Activated CD4-positive, CD25-positive, alpha-beta regulatory T cell treated with anti-CD3 and anti-CD28 coated beads, Interleukin-2, amount 50 U/mL, for 72 hours (primary cell): ENCODE measurements at places on chromosomes 16 and 17.
A peak's percentile ranks its signal among the peaks of the same experiment; 100 is the strongest.

DNA sequence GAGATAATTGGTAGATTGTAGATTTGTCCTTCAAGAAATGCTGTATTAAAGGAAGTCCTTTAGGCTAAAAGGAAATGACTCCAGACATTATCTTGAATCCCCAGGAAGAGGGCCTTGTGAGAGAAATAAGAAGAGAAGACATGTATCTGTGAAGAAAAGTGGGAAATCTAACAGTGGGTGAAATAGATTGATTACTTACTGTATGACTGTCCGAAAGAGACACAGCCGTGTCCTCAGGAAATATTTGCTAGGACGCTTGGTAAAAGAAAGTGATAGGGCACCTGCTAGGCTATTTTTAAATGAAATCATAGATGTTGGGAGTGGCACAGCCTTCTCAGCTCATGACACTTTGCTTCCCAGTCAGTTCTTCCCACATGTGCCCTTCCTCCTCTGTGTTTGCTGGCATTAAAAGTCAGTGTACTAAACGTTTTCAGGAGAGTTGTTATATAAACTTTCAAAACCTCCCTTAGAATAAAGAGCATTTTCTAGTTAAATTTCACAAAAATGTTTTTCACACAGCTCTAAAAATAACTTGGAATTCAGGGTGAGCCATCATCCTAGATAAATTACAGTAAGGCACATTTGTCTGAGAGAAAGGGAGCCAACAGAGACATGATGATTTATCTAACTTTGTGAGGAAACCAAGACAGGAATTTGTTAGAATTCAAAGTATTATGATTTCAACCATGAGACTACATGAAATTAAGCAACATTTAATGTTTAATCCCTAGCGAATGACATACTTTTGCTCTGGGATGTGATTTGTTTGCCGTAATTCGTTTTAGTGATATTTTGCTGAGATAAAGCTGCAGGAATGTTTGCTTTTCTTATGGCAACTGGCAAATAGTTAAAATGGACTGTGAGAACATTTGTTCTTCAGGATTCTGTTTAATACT, 35.0 kb downstream of the DHRS7B start:
- no peak for DNase-seq

DNA sequence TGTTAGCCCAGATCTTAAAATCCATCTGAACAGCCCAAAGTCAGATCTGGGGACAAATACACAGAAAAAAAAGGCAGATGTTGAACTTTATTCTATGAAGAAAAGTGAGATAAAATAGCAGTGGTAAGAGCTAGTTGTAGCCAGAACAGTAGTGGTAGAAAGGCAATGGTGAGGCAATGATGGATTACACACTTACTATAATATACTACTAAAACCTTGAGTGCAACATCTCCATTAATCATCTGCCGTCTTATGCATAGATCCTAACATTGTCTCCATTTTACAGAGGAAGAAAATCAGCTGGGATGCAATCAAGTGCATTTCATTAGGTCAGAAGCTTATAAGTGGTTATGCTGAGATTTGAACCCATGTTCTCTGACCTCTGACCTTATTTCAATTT, 699.6 kb downstream of the CDH11 start:
- no peak for DNase-seq

DNA sequence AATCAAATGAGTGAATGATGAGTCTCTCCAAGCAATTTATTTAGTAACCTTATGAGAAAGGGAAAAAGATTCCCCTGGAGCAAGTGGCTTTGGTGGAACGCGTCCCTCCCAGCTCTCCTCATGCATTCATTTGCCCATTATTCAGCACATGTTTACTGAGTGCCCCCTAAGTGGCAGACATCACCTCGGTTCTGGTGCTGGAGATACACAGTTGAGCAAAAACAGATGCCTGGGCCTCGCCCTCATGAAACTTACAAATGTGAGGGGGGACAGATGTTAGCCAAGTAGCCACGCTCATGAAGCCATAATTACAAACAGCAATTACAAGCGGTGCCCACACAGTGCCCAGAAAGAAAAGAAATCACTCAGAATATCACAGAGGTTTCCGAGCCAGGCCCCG, 45.1 kb upstream of the CIBAR2 start:
- DNase-seq = no peak

DNA sequence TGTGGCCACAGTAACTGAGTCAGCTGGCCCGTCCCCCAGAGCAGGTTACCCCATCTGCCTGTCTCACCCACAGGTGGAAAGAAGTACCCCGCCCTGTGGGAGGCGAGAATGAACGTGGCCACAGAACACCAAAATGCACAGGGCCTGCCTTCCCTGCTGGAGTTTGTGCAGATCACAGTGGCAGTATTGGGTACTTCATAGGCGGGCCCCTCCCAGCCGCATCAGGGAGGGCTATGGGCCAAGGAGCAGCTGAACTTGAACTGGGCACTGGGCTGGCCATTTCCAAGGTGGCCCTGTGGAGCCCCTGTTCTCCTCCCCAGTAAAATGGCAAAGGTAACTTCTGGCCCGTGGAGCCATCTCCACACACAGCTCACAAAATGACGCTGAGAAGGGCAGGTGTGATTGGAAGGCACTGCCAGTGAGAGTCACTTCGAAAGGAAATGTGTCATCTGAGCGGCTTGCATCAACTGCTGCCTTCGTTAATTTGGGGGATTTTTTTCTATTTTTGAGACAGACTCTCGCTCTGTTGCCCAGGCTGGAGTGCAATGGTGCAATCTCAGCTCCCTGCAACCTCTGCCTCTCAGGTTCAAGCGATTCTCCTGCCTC, 162.9 kb downstream of the ENGASE start:
- no peak for DNase-seq

GRCh38 chr17:34199454-34199853, 55.6 kb upstream of the CCL2 start:
- no peak for DNase-seq

DNA sequence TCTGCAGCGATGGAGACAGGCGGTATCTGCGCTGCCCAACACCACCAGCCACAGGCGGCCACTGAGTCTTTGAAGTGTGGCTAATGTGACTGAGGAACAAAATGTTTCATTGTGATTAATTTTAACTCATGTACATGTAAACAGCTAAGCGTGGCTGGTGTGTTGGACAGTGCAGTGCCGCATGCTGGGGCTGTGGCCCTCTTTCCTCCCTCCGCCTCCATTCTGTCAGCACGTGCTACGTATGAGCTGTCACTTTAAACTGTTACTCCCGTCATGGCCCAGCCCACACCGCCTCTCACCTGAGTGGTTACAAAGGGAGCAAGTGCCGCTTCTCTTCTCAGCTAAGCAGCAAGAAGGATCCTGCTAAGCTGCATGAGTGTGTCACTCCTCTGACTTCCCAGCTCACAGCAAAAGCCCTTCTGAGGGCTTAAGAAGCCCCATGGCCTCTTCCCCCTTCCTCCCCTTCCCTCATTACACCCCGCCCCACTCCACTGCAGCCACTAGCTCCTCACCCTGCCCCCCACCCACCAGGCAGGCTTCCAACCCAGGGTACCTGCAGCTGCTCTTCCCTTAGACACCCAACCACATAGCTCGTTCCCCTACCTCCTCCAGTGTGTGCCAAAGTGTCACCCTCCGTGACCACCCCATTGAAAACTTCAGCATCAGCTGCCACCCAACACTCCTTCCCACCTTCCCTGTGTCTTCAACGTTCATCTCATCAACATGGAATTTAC, 15.0 kb downstream of the HASPIN start:
- peak; percentile 57 for DNase-seq

DNA sequence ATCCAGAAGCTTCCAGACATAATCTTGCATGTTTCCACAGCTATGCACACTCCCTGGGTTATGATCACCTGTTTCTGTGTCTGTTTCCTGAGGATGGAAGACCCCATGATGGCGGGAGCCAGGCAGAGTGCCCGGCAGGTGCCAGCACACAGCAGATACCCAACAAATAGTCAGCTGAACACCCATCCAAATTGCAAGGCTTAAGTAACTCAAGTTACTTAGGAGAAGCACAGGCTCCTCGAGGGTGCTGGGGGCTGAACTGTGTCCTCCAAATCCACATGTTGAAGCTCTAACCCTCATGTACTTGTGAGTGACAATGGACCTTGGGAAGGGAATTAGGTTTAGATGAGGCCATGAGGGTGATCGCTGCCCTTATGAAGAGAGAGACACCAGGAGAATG, 79.5 kb upstream of the DOC2B start:
- peak; percentile 6 for DNase-seq

- no peak for DNase-seq
These were observed 75.0 kb upstream of the WSB1 start for GRCh38 chr17:27218719-27219488.
